ENCODE measurements at places on chromosomes 3 and 15.

GRCh38 chr15:38549222-38549621 lies 15.4 kb downstream of the RASGRP1 start:
- no peak for DNase-seq

GRCh38 chr3:71964170-71964569 lies 179.2 kb upstream of the PROK2 start:
- DNase-seq, result no peak

DNA sequence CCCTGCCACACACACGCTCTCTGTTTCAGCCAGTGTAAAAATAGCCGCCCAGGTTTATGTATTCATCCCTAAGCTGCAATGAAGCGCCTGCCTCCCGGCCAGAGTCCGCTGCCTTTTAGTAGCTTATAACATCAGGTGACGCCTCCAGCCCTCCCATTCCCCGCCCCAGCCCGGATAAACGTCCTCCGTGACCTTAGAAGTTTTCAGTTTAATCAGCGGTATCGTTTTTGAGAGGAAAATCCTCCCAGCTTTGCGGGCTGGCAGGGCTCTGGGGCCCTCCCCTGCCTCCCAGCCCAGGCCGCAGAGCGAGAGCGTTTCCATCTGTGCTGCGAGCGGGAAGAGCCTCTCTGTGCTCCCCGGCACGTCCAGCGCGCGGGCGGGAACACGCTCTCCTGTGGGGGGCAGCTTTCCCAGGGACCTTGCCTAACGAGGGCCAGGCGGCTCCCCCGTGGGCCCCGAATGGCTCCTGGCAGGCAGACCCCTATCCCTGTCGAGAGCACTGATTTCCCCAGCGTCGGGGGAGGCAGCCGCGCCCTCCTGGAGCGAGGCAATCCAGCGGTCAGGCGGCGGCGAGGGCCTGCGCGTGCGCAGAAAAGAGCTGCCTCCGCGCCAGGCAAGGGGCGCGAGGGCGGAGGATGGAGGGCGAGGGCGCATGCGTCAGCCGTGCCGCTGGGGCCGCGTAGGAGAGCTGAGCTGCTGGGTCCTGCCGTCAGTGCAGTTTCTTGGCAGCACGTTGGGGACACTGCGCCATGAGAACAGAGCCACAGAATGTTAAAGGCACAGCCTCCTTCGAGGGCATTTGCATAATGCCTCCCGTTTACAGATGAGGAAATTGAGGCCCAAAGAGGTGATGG lies 71.1 kb downstream of the CCNL1 start:
- peak; percentile 99 for DNase-seq

DNA sequence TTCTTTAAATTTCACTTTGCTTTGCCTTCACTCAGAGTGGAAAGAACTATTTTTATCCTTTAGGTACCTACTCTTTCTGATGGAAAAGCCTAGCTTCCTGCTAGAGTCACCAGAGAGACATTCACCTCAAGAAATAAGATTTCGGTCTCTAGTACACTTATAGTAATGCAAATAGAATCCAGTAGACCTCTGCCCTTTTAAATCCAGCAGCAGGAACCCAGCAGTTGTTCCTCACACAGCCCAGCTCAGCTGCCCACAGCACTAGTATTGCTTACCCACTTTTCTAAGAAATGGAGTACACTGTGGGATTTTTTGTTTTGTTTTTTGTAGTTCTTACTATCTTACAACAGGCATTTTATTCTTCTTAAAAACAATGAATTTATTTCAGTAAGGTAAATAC lies 497.0 kb upstream of the CCDC54 start:
- no peak for DNase-seq

- DNase-seq, result no peak
These were observed 33.3 kb upstream of the SLC41A3 start for GRCh38 chr3:126117212-126117611.

DNA sequence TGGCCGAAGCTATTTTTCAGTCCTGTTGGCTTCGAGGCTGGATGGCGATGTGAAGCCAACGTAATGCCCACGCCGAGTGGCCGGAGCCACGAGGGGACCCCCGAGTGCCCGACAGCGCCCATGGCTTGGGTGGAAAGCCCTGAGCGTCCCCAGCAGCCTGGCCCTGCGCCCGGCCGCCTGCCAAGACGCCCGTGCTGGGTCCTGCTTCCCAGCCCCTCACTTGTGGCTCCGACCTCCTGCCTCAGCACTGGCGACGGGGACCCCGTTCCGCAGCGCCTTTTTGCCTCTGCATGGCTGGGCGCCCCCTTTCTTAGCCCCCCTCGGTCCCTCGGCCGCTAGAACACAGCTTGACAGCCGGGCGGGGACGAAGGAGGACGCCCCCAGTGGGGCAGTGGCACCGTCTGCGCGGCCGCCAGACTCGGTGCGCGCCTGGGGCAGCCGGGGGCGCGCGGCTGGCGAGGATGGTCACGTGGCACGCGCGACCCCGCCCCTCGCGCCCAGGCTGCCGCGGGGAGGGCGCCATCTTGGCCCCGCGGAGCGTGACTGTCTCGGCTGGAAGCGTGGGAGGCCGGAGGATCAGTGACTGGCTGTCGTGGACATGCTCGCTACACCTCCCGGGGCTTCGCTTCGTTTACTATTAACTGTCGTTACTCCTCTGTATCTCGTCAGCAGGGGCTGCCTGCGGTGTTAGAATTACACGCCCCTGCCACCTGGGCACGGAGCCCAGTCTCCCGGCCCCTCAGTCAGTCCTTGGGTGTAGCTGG lies 626 bp upstream of the GPR176 start:
- DNase-seq, result peak; percentile 94

DNA sequence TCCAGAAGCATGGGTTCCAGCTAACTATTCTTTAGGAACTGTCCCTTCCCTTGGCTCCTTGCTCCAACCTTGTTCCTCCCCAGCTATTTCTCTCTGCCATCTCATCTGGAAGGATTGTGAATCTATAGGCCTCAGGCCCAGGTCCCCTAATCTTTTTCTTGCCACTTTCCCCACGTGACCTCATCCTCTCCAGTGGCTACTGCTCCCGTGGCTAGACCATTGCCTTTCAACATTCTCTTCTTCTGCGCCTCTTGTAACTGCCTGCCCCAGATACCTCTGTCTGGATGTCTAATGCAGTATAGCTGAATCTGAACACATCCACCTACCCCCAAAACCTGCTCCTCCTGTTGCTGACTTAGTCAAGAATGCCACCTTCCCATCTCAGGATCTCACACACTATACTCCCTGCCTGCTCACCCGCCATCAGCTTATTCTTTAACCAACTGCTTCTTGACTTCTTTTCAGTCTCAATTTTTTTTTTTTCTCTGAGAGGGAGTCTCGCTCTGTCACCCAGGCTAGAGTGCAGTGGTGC lies 5.2 kb downstream of the GPX1 start:
- DNase-seq, result no peak
